ENCODE measurements at places on chromosomes 4 and X.

DNA sequence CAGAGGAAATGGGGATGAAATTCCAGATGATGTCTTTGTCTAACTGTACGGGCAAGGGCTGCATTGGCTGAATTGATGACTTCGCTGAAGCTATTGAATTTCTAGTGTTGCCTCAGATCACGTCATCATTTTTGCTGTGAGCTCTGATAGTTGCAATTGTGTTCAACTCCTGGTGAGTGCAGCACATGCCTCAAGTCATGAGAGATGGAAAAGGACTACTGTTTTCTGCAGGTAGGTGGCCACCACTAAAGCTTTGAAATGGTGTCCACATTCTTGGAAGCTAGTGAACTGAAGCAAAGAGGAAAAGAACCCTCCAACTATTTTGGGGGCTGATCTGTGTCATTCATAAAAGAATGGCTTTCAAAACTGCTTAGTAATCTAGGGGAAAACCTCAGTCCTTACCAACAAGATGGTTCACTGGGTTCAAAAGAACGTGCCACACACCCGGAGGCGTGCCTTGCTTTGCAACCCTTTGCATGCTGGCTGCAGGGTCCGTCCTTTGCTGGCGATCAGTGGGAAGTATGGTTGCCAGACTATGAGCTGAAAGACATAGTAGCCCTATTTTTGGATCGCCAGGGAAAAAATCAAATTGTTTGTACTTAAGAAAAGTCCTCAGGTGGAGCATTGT lies 88.1 kb upstream of the STOX2 start:
- no peak for DNase-seq

DNA sequence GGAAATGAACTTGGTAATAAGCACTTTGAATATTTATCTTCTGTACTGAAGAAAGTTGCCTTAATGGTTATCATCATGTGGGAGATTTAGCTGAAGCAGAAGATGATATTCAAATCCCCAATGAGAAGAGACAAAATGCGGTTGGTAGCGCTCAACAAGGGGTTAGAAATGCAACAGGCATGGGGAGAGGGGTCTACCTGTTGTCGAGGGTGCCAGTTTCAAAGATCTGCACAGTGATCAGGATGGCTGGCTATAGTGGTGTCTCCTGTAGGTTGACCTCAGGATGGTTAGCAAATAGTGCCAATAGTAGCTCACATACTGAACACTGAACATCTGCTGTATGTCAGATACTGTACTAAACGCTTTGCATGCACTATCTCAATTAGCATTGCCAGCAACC lies 7.0 kb upstream of the HS6ST2 start:
- no peak for DNase-seq

- no peak for DNase-seq
Measured at GRCh38 chr4:14023896-14024295, 396.4 kb upstream of the BOD1L1 start.

- no peak for DNase-seq
Measured at GRCh38 chrX:123878252-123878721, 18.4 kb downstream of the XIAP start.

DNA sequence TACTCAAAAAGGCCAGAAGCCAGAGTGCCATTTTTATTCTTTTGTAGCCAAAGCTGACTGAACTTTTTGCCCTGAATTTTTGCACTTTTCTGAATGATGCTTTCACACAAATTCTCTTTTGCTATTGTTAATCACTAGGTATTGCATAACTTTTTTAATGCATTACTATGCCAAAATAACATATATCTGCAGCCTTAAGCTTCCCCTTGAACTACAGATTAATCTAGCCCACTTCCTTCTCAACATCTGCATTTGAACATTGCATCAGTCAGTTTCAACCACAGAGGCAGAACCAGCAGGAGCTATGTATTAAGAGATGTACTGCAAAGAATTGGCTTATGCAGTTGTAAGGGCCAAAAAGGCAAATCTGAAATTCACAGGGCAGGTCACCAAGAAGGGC lies 197.6 kb upstream of the GYPA start:
- no peak for DNase-seq

- DNase-seq: no peak
Measured at GRCh38 chrX:130347321-130347720, 7.6 kb downstream of the SLC25A14 start.

DNA sequence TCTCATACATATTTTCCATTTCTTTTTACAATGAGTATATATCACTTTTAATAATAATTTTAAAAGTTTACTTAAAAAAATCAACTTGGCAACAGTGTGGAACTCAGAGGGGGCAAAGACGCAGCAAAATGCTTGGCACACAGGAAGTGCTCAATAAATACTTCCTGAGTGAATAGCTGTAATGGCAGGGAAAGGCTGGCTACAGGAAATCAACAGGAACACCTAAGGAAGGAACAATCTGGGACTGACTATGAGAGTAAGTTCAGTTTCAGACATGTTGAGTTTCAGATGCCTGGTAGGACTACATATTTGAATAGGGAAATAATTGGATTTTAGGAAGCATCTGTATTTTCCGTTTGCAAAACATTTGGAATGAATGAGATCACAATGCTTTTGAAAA lies 137.6 kb downstream of the SCLT1 start:
- DNase-seq: no peak

GRCh38 chrX:22320236-22320873 lies 47.6 kb downstream of the CBLL2 start:
- DNase-seq: peak; percentile 40

DNA sequence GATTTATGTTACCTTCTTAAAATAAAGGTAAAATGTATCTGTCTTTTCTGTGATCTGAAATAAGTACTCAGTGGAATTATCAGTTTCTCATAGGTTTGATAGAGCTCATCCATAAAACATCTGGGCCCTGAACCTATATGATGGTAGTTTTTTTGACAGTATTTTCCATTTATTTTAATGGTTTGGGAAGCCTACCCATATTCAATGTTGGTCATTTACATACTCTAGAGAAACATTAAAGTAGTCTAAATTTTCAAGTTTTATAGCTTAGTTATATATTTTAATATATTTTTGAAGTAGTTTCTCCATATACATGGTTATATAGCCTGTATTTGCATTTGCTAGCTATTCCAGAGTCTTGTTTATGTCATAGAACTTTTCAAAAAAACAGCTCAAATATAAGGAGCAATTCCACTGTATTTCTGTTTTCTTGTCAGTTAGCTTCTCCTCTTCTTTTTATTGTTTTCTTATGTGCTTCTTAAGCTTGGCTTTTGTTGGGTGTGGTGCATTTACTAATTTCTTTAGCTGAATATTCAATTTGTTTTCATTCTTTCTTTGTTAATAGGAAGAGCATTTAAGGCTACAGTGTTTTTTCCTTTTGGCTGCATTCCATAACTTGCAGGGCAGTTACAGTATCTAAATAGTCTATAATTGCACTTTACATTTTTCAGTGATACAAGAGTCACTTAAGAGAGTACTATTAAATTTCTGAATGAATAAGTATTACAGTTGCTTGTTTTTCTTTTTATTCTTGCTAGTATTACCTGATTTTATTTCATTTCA lies 181.4 kb downstream of the DKK2 start:
- DNase-seq: no peak

GRCh38 chr4:152896811-152897210 lies 39.3 kb upstream of the FHDC1 start:
- DNase-seq: no peak

GRCh38 chr4:40173470-40173875 lies 23.4 kb upstream of the RHOH start:
- no peak for DNase-seq

DNA sequence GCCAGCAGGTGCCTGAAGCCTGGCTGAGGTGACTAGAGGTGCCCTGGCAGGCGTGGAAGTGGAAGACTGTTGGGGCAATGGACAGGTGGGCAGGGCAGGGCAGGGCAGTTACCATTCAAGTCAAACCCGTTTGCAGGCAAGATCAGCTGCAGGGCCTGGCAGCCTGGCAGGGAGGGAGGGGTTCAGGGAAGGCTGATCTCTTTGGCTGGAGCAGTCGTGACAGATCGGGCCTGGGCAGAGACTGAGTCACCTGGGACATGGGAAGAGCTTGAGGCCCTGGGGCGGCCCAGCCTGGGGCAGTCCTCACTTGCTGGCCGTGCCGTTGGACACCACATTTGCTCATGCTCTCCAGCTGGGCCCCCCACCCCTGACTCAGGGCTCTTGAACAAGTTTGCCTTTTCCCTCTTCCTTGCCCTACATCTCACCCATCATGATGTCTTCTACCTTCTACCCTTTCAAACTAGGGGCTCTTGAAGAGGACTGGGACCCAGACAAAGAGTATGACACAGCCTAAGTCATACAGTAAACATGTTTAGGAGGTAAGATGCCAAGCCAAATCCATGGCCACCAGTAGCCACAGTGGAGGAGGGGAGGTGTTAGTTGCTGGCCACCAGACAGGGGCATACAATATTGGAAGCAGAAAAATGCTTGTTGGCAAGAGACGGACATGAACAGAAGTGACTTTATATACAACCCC lies 2.0 kb upstream of the ZNF185 start:
- no peak for DNase-seq

- DNase-seq: peak; percentile 55
Measured at GRCh38 chr4:156677131-156677531, 294.5 kb downstream of the PDGFC start.

GRCh38 chr4:38923746-38924145 lies 56.1 kb downstream of the FAM114A1 start:
- DNase-seq: no peak

- DNase-seq: no peak
Measured at GRCh38 chr4:40301603-40302002, 33.5 kb upstream of the CHRNA9 start.

DNA sequence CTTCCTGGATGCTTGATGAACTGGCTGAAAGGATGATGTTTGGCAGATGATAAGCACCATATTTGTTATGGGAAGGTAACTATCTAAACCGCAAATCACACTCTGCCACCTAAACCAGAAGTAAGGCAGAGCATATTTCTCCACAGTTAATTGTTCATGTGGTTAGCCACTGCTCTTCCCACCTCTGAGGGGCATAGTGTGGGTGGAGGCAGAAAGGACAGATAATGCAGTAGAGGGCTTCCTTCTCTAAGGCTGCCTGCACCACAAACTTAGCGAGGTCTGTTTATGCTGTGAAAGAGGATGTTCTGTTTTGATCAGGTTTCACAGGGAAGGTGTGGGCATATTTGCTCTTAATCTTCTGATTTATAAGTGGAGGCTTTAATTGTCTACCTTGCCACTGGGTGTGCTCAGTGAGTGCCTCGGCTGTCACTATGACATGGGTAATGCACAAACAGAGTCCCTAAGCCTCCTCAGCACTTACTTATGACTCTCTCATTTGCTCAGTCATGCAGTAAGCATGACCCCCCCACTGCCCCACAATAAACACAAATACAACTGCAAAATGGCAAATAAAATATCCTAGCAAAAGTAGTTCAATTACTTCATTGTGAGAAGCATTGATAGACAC lies 401.0 kb downstream of the TMA16 start:
- DNase-seq: no peak

- DNase-seq: no peak
Measured at GRCh38 chr4:41512596-41512995, 25.4 kb upstream of the LIMCH1 start.

GRCh38 chrX:133185938-133186337 lies 32.2 kb downstream of the TFDP3 start:
- DNase-seq: no peak

- no peak for DNase-seq
Measured at GRCh38 chr4:91746551-91746950, 557.2 kb upstream of the GRID2 start.

DNA sequence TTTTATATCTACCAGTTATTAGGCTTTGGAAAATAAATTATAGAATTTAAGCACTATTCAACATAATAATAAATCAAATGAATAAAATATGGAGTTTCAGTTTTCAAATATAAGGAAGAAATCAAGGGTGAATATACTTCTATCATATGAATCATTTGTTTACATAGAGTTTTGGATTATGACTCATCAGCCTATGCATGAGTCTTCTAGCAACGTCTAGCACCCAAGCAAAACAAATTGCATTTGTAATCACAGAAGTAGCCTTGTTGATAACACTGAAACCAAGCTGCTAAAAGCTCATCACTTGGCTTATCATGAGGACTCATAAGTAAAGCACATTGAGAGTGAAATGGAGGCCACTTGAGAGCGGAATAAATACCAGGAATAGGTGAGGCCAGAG lies 434.6 kb downstream of the PCDH11X start:
- DNase-seq: no peak

DNA sequence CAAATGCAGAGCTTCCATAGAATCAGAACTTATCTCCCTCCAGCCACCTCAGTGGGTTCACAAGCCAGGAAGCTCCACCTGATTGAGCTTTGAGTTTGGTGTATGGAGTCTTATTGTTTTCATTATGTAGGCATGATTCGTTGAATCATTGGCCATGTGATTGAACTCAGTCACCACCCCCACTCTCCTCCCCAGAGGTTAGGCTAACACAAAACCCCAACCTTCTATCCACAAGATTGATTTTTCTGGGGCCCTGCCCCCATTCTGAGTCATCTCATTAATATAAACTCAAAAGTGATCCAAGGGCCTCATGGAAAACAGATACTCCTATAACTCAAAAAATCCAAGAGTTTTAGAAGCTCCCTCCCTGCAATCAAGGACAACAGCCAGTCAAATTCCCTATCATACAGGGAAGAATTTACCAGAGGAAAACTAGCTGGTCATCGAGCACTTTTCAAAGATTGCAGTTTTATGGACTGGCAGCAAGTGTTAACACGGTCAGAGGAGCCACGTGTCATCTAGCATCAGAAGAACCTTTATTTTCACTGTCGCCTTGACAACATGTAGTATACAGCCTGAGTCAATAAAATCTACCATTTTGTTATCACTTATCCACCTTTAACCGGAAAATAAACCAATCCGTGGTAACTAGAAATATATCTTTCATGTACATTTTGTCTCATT lies 35.9 kb upstream of the GUCY1B1 start:
- peak; percentile 28 for DNase-seq

DNA sequence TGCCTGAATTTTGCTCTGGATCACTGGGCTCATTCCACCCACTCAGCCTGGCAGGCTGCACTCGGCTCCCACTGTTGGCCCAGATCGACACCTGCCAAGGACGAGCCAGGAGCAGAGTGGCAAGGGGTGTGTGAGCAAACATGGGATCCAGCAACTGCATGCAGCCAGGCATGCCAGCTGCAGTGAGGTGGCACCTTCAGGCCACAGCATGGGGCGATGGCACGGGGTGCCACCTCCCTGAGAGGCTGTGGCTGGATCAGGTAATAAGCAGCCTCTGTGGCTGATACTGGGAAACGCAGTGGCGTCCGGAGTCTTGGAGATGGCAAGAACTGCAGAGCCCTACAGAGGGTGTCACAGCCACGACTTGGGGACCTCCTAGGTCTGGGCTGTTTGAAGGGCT lies 244.5 kb upstream of the FSTL5 start:
- no peak for DNase-seq

- DNase-seq: no peak
Measured at GRCh38 chrX:50117476-50117875, 83.3 kb downstream of the AKAP4 start.

All from astrocyte of the hippocampus (primary cell).